ENCODE measurements at places on chromosomes 6 and 20.

DNA sequence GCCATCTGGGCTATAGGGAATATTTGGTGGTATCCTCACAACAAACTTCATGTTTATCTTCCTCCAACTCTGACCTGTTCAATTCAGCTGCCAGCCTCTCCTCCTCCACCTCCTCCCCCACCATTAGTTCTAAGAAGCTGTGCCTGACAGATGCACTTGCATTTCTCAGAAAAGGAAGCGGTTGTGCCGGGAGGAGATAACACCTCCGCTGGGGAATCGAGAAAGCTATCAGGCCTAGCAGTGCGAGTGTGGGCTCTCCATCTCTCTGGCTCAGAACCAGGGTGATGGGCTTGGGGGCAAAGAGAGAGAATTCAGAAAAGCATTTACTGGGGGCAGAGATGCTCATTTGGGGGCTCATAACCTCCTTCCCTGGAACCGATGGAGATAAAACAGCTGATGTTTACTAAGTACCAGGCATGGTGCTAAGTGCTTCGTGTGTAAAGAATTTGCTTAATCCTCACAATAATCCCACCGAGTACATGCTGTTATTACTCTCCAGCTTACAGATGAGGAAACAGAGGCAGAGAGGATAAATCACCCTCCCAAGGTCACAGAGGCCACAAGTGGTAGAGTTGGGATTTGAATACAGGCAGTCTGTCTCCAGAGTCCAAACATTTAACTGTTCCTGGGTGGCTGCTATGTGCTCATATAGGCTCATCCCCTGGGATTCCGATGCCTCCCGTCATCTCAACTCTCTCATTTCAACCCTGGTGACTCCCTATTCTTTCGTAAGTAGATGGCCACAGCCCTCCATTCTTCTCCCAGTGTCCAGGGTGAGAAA, 38.3 kb downstream of the COX4I2 start:
- no peak for DNase-seq

DNA sequence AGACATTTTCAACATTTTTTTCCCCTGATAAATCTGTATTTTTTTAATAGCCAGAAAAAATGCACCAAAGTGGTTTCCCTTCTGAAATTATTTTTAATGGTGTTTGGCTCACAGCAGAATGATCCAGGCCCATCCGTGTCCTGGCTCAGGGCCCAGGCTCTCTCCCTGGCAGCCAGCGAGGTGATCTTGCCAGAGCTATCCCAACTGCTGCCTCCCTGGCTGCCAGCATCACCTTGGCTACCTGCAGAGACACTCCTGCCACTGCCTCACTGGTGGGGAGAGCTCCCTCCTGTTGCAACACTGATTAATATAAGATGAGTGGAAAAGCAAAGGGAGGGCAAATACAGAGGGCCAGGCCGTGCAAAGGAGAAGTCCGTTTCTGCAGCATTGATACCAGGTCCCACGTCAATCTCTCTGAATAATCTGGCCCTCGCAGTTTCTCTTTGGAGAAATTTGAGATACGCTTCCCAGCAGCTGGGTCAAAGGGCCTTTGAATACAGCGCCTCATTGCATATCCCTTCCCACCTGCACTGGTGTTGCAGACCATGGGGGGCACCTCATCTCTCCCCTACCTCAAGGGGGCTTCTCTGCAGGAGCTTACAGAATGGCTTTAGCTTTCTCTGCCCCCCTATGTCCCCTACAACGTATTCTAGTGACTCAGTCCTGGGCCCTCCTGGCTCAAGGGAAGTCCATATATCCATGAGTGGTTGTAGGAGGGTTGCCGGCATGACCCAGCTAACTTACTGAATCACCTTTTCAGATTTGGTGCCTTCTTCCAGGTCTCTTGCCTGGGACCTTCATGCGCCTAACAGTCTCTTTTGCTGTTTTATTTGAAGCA, 12.8 kb upstream of the DSTN start:
- peak; percentile 44 for DNase-seq

GRCh38 chr6:121550491-121551010, 115.1 kb downstream of the GJA1 start:
- no peak for DNase-seq

GRCh38 chr6:35181308-35181932, 32.3 kb upstream of the SCUBE3 start:
- DNase-seq, result no peak

GRCh38 chr6:10558565-10558964, 37.4 kb downstream of the GCNT2 start:
- DNase-seq, result no peak

DNA sequence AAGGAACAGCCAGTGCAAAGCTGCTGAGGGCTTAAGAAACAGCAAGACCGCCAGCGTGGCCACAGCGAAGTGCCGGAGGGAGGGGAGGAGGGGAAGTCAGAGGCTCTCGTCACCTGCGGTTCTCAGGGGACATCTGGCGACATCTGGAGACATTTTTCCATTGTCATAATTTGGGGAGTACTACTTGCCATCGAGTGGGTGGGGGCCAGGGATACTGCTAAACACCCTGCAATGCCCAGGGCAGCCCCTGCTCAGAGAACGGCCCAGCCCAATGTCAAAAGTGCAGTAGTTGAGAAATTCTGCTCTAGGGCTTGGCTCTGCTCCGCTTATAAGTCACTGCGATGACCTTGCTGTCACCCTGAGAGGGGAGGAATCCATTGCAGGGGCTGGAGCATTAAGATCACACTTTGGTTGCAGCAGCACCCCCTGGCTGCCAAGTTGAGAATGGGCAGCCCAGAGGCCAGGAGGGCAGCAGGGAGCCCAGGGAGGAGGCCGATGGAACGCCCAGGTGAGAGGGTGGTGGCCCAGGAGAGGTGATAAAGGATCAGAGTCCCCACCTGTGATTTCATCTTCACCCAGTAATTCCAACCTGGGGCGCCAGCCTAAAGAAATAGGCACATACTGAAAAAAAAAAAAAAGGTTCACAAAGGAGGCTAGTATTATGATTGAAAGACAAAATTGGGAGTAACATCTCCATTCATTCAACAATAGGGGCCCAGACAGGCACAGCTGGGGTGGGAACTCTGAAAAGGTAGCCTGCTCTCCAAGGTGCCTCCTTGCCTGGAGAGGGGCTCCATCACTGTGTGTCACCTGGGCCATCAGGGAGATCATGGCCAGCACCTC, 218.2 kb downstream of the BMP7 start:
- no peak for DNase-seq

GRCh38 chr20:6036213-6036612, 17.6 kb downstream of the LRRN4 start:
- no peak for DNase-seq

GRCh38 chr20:14775778-14776177, 438.4 kb upstream of the FLRT3 start:
- DNase-seq, result no peak

GRCh38 chr20:9686866-9687265, 152.0 kb downstream of the PAK5 start:
- no peak for DNase-seq
